ENCODE measurements at places on chromosomes 2 and 18.

DNA sequence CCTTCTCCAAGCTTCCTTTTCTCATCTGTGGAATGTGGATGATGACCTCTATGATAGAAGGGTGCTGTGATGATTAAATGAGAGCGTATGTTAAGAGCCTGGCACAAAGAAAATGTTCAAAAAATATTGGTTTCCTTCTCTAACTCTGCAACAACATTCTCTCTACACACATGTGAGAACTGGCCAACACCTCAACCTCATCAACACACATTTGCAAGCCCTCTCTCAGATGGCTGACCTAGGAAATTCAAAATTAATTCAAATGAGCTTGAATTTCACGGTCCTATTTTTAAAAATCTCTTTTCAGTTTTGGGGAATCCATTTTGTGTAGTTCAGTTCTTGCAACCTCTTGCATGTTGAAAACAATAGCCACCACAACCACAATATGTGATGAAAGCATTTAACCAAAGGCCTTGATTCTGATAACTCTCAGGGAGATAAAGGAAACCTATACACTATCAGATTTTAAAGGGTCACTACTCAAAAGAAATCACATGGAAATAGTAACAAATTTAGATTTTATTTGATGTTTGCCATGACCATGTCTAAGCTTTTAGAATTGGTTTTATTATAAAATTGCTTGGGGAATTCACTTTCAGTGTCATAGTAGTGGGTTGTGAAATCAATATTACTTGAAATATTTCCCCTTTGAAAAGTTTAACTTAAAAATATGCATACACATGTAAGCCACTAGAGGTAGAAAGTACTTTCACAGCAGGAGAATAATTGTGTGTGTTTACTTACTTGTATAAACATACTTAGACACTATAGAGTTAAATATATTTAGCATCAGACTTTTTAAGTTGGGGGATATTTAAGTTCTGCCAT lies 16.6 kb upstream of the NABP1 start:
- no peak for DNase-seq

GRCh38 chr2:120708944-120709607 lies 26.6 kb upstream of the GLI2 start:
- DNase-seq, result no peak

- DNase-seq, result no peak
Observed at GRCh38 chr2:216590780-216591179, 42.4 kb upstream of the IGFBP2 start.

DNA sequence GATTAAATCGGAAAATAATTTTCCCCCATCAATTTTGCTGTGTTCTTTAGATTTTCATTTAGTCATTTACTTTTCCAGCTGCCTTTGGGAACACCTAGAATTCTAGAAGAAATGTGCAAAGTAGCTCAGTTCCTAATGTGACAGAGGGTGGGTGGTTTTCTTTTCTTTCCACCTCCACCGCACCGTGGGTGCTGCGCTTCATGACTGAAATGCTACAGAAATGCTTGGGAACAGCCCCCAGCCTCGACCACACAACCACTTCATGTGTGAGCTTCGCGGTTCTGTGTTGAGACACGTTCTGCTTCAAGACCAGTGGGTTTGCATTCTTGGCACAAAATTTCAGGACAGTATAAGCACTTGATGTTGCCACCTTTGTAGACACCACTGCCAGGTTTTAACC lies 30.9 kb downstream of the E2F6 start:
- no peak for DNase-seq

DNA sequence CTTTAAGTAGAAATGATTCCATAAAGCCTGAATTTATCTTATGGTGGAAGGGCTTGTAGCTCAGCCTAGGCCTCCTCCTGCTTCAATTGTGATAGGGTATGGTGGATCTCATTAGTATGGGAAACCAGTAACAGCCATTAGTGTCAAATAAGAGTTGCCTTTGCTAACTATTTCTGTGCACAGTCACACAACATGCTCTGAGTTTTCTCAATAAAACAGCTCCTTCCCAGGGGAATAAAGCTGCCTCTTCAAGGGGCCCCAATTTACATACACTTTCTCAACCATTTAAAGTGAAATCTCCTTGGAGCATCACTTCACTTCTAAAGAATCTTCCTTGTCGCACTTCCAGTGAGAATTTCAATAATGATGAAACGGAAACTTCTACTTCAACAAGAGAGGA lies 53.4 kb downstream of the KLF7 start:
- DNase-seq, result no peak

DNA sequence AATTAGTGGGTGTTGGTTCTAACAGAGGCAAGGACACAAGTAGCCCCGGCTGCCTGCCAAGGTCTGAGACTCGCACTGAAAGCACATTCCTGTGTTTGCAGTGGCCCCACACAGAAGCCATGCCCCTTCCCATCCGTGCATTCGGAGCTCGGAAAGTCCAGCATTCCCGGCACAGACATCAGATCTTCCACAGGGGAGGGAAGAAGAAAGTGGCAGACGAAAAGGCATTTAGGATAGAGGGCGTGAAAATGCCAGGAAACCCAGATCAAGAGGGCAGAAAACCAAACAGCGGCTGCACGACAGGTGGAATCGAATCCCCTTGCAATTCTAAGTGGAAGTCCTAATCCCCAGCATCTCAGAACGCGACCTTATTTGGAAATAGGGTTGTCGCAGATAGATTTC lies 105.5 kb upstream of the ASB18 start:
- DNase-seq, result no peak

GRCh38 chr2:237530472-237531433 lies 35.6 kb upstream of the PRLH start:
- DNase-seq, result no peak

DNA sequence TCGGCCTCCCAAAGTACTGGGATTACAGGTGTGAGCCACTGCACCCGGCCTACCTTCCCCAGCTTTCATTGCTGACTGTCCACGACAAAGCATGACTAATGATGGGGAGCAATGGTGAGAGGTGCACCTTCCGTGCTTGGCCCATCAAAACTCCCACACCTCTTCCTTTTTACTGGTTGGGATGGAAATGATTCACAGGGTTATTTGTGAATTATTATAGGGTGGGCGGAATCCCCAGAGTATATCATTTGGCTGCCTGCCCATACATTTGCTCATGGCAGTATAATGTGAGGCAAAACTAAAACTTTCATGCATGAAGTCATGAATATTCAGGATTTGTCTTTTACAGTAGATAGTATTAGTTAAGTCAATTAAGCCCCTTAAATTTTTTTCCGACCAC lies 334.2 kb upstream of the NETO1 start:
- no peak for DNase-seq

DNA sequence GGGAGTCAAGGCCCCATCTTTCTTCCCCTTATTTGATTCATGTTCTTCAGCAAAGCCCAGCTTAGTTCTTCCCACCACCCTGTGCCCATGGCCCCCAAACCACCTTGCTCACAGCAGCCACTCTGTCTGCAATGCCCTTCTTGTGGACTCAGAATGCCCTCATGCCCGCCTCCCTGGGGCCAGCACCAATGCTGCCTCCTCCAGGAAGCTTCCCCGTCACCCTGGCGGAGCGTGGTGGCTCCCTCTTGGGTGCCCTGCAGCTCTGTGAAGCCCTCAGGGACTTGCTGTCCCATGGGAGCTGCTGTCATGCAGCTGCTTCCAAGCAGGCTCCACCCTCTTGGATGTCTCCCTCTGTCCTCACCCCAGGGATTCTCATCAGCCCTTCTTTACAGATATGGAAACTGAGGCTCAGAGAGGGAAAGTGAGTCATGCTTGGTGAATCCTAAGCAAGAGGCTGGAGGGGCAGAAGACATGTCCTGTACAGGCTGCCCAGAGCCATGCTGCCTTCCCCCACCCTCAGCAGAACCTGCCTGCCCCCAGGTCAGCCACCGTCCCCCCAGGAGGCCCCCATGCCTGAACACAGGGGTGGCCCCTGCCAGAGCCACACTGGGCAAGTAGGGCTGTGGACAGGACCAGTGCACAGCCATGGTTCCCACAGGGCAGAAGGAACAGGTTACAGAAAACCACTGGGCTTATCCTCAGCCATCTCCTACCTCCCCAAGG lies 11.8 kb upstream of the DUSP2 start:
- DNase-seq, result no peak

GRCh38 chr2:211401328-211401727 lies 844.9 kb downstream of the CPS1 start:
- DNase-seq, result no peak

DNA sequence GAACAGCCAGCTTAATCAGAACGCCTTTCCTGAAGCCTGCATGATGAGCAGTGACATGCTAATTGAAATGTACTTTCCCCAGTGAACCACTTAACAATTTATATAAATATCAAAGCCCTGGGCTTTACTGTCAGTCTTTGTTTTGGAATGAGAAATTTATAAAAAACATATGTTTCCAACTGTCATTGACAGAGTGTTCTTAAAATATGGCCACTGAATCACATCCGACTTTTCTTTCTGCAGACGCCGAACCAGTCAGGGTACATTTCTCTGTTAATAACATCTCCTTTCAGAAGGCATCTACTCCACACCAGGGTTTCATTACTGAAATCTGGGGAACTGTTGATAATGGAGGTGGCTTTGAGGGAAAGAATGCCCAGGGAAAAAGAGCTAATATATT lies 343.7 kb downstream of the INSIG2 start:
- no peak for DNase-seq

DNA sequence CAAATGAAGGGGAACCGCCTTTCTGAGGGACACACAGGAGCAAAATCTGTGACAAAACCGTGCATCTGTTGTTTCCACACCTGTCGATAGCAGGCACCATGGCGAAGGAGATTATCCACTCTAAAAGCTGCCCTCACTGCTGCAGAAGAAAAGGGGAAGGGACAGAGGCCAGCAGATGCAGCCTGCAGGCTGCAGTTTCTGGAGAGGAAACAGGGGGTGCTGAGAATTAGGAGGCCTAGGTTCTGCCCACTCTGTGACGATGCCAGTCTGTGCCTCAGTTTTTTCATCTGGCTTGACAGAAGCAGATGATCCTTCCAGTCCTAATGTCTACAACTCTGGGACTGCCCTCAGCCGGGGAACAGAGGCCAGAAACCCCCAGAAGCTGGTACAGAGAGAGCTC lies 17.7 kb downstream of the PAX8 start:
- no peak for DNase-seq

DNA sequence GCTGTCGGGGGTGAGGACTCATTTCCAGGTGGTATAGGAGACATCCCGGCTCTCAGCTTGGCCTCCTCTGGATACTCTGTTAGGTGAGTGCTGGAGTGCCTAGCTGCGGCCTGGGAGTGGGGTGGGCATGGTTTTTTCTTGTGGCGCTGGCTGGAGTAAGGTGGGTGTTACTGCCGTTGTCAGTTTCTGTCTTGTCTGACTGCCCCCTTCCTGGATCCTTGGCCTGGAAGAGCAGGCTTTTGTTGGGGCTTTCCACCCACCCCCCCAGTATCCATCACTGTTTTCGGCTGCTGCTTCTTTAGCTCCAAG lies 69.2 kb downstream of the DGKD start:
- no peak for DNase-seq

GRCh38 chr2:96962567-96963203 lies 23.7 kb downstream of the FAM178B start:
- peak; percentile 84 for DNase-seq

GRCh38 chr2:99905025-99905424 lies 237.4 kb downstream of the AFF3 start:
- DNase-seq, result no peak

GRCh38 chr2:213015387-213016165 lies 135.8 kb downstream of the IKZF2 start:
- DNase-seq, result no peak

GRCh38 chr2:143828763-143829537 lies 691.0 kb downstream of the ZEB2 start:
- no peak for DNase-seq

DNA sequence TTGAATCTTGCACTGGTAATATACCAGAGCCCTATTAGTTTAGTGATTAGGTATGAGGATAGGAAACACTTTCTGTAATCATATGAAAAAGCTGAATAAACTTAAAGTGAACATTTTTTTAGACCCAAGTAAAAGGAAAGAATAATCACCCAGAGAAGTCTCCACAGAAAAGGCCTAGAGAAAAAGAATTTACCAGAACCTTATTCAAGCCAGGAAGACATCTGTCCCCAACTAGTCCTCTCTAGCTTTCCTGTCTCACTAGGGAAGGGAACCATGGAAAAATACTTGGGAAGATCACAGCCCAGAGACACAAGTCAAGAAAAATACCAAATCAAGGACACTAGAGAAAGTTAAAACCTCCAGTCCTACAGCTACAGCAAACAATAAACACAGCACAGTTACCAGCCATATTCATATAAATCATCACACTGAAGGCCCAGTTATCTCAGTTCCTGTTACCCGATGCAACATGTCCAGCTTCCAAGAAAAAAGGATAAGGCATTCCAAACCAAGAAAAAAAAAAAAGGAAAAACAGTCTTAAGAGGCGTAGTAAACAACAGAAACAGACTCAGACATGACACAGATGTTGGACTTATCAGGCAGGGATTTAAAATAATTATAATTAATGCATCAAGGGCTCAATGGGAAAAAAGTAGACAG lies 461.5 kb downstream of the IRS1 start:
- no peak for DNase-seq

DNA sequence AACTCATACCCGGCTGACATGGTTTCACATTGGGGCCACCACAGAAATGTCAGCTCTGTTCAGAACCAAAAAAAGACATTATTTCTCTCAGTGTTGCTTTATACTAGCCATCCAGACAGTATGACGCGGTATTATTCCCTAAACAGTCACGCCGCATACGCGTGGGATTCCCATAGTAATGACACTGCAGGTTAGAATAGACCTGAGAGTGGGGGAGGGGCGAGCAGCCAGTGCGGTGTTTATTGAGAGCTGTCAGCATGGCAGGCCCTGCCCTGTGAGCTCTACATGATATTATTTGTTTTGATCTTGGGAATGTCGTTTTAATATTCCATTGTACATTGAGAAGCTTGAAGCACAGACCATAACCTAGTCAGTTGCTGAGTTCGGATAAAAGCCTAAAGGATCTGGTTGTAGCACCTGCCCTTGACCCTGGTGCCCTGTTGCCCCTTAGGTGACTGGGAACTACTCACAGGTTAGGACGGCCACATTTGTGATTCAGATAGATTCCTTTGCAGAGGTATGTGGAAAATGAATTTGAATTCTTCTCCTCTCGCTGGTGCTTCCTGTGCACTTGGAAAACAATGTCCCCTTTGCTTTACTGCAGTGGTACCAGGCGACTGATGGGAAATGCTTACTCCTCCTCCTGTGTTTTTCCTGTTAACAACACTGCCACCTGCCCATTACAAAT lies 150.1 kb downstream of the ARHGAP28 start:
- no peak for DNase-seq

DNA sequence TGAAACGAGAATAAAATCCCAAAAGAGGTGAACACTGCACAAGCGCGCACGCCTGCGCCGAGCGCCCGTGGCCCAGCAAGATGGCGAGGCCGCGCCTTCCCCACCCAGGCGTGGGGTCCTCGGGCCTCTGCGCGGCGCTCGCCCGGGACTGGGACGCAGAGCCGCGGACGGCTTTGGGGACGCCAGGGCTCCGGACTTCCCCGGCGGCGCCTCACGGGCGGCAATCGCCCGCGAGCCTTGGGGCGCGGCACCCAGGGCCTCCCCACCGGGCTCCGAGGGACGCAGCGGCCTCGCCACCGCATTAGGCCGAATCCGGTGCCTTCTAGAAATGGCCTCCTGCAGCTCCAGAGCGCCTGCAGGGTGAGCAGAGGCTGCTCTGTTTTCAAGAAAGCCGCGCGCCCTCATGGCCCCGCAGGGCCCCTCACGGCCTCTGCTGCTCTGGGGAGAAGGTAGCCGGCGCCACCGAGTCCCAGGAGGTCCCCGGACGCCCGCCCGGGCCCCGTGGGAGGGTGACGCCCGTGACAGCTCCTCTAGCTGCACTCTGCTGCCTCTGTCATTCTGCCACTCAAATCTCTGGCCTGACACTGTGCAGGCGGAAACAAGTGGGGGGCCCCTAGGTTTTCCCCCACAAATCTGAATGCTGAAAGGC lies 35.9 kb upstream of the POMC start:
- DNase-seq, result no peak
